Thoracic aorta (tissue), 2 donors: ENCODE measurements at places on chromosomes 4 and X. TPM values are rescaled to one million over a fixed set of nuclear protein-coding genes. Genes with fewer than 3 reads are reported as not detected.

Gene UGT2B11
- not detected for total RNA-seq

Gene ZC4H2
- 16.4 TPM for total RNA-seq

- no peak for DNase-seq
Observed at GRCh38 chr4:1469607-1470392, 63.6 kb upstream of the NKX1-1 start.

Gene KLHL13
- 1.4 TPM for total RNA-seq

Gene SASH3
- total RNA-seq = 12.4 TPM

DNA sequence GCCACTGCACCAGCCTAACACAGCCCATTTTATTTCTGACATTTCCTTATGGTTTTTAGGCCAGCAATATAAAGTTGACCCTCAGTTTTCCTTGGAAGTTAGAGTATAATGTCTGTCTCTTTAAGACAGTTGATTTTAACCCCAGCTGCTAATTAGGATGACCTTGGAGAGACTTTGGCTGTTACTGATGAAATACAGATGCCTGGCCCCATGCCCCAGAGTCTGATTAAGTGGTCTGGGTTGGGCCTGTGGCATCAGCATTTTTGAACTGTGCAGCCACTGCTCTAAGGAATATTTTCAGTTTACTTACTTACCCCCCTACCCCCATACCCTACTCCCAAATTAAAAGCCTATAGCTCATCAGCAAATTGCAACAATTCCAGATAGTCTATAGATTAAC lies 85.8 kb downstream of the DCLK2 start:
- DNase-seq = no peak

Gene NPY5R
- total RNA-seq = 5.3 TPM

Gene RXFP1
- total RNA-seq = 9.6 TPM

- no peak for DNase-seq
Observed at GRCh38 chr4:154527308-154527707, 22.9 kb downstream of the PLRG1 start.

- DNase-seq = no peak
Observed at GRCh38 chrX:69102612-69103194, 62.5 kb downstream of the PJA1 start.

DNA sequence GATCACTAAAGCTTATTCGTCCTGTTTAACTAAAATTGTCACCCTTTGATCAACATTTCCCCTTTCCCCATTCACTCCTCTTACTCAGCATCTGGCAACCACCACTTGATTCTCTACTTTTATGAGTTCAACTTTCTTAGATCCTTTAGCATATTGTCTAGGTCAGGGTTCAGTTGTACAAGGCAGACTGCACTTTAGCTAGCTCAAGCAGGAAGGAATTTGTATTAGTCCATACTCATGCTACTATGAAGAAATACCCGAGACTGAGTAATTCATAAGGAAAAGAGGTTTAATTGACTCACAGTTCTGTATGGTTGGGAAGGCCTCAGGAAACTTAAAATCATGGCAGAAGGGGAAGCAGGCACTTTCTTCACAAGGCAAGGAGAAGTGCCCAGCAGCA lies 44.3 kb downstream of the TASL start:
- DNase-seq = no peak

DNA sequence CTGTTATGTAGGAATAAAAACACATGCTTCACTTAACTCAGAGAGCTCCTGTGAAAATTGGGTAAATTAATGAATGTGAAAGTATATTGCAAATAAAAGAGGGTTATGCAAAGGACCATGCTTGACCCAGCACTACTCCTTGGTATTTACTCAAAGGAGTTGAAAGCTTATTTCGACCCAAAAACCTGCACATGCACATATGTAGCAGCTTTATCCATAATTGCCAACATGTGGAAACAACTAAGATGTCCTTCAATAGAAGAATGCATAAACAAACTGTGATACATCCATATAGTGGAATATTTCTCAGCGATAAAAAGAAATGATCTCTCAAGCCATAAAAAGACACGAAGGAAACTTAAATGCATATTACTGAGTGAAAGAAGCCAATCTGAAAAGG lies 41.7 kb upstream of the SRD5A3 start:
- DNase-seq = no peak

- DNase-seq = no peak
Observed at GRCh38 chr4:25861280-25861950, 1.4 kb downstream of the SEL1L3 start.

- DNase-seq = no peak
Observed at GRCh38 chr4:176099314-176099713, 33.7 kb downstream of the WDR17 start.

Gene TMEM150C
- 0.92 TPM for total RNA-seq

- no peak for DNase-seq
Observed at GRCh38 chr4:31362756-31363155, 642.6 kb downstream of the PCDH7 start.

DNA sequence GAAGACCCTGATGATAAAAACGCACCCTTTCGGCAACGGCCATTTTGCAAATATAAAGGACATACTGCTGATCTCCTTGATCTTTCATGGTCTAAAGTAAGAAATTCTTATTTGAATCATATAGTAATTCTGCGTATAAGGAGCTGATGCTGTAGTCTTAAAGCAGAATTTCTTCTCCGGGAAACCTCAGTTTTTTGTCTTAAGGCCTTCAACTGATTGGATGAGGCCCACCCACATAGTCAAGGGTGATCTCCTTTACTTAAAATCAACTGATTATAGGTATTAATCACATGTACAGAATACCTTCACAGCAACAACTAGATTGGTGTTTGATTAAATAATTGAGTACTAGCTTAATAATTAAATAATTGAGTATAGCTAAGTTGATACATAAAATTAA lies 62.8 kb upstream of the DOCK11 start:
- no peak for DNase-seq

GRCh38 chr4:2183394-2183793 lies 58.5 kb downstream of the HAUS3 start:
- DNase-seq = no peak

Gene GJB1
- not detected for total RNA-seq

Gene PDLIM3
- total RNA-seq = 835 TPM

DNA sequence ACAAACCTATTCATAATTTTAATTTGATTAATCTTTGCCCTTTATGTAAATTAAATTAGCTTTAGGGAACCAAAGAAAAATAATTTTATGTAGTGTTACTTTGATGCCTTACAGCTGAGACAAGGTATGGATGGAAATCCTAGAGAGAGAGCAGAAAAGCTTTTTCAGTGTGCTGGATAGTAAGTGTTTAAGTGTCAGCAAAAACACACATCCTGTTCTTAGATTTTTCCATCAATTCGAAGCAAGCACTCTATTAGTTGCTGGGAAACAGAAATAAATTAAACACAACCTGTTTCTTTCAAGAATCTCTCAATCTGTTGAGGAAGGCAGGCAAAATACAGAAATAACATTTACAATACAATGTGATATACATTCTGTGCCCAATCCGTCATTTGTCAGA lies 327.8 kb downstream of the GALNTL6 start:
- DNase-seq = no peak

DNA sequence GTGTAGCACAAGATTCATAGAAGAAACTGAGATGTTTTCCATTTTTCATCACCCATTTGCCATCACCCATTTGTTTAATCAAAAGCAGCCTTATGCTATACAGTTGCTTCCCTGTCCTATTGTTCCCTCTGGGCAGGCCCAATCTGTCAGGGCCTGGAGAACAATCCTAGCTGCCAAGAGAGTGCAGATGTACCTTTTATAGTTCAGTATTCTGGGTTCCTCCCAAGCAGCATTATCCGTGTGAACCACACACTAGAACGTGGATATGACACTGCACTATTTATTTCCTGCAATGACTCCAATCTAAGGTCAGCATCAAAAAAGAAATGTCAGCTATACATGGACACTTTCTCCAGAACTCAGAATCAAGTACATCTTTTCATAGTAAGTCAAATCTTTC lies 269.0 kb downstream of the ADGRA3 start:
- DNase-seq = no peak

DNA sequence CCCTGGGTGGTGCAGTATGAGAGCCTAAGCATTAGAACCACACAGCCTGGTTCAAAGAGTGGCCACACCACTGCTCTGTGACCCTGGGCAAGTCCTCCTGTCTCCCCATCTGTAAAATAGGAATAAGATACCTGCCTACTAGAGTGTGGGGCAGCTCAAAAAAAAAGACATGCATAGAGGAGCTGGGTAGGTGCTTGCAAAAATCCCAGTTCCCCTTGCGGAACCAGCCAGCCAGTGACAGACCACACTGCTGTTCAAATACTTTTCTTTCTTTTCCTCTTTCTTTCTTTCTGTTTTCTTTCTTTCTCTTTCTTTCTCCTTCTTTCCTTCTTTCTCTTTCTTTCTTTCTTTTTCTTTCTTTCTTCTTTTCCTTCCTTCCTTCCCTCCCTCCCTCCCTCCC lies 63.0 kb upstream of the TRIM2 start:
- DNase-seq = no peak

- DNase-seq = no peak
Observed at GRCh38 chrX:136822337-136823095, 41.8 kb upstream of the ARHGEF6 start.

DNA sequence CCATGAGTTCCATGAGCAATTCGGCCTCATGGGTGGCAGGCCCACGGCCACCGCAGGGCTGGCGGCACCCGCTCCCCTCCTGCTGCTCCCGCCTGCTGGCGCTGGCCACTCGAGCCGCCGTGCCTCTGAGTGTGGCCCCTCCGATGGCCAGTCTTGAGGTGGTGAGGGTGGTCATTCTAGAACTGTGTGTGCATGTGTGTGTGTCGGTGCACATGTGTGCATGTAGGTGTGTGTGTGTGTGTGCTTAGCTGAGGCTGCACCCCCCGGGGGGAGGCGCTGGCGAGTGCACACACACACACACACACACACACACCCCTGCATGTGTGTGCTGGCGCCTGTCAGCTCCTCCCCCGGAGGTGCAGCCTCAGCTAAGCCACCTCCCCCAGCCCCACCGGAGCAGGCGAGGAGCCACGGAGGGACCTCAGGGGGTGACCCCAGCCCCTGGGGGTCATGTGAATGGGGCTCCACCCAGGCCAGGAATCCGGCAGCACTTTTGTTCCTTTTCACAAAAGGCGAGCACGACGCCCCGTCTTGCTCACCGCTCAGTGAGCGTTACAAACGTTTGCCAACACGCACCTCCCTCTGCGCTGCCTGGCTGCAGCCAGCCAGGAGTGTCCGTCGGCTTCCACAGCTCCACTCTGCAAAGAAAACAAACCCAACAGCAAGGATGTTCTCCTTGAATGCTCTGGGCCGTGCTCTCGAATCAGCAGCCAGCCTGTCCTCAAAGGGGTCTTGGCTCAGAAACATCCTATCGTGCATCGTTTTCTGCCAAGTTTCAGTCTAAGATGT lies 29.9 kb downstream of the FGFRL1 start:
- no peak for DNase-seq

Gene SPP1
- 22.1 TPM for total RNA-seq

DNA sequence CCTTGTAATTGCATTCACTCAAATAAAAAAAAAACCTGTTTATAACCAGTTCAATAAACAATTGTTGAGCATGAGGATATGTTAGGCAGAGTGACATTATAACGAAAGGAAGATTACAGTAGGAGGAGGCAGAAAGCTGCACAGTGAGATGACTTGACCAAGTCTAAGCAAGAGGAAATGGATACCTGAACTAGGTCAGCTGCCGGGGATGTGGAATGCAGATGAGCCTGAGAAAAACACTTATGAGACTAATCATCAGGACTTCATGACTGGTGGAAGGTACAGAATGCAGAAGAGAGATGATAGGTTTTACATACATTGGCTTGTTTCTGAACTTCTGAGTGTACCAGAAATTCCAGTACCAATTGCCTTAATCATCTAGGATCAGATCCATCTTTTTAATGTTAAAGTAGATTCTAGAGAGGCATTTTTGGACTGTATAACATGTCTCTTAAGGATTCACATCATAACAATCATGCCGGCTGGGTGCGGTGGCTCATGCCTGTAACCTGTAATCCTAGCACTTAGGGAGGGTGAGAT lies 208.1 kb upstream of the PPP3CA start:
- no peak for DNase-seq

- DNase-seq = no peak
Observed at GRCh38 chrX:13334491-13334890, 14.6 kb upstream of the ATXN3L start.

GRCh38 chr4:100317032-100317864 lies 127.0 kb upstream of the DDIT4L start:
- DNase-seq = no peak

- DNase-seq = no peak
Observed at GRCh38 chr4:182478475-182478874, 235.3 kb downstream of the TENM3 start.

Gene SPANXN4
- total RNA-seq = not detected

- DNase-seq = no peak
Observed at GRCh38 chr4:49063670-49064069, 77.6 kb downstream of the CWH43 start.

Gene KCND1
- 5.0 TPM for total RNA-seq

GRCh38 chrX:6505960-6506359 lies 29.0 kb downstream of the VCX3A start:
- no peak for DNase-seq

Gene MAD2L1
- total RNA-seq = 0.14 TPM

GRCh38 chr4:76585272-76585671 lies 150.2 kb downstream of the SHROOM3 start:
- no peak for DNase-seq
